ENCODE measurements at places on chromosomes 16 and 17.

DNA sequence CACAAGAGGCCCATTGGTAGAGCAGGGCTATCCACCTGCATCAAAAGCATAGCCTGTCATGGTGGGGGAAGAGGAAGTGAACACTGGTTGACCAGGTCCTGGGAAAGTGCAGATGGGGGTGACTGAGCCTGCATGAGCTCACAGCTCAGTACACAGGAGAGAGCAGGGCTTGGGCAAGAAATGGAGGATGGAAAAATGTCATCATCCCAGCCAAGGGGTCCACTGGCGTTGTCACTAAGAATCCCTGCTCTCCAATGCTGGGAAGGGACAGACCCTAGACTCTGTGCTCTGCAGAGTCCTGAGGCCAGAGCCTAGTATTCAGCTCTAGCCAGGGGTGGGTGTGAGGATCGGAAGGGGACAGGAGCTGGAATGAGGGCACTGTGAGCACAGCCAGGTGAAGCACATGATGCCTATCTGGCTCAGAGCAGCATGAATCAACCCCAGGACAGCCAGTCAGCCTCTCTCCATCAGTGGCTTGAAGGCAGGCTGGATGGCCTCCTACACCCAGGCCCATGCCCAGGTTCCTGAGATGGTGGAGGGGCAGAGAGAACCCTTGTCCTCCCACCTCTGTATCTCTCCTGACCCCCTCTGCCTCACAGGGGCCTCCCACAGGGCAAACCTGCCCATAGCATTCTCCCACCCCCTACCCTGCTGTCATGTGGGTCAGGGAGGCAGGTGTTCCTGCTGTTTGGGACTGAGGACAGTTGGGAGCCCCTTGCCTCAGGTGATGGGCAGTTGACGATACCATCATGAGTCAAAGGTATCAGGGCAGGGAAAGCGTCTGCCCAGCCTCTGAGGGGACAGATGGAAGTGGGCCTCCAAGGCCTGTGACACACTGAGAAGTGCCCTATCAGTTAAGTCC lies 13.8 kb upstream of the CTCF start:
- peak; percentile 61 for DNase-seq

GRCh38 chr16:69796285-69797118 lies 34.4 kb downstream of the WWP2 start:
- DNase-seq, result peak; percentile 56

DNA sequence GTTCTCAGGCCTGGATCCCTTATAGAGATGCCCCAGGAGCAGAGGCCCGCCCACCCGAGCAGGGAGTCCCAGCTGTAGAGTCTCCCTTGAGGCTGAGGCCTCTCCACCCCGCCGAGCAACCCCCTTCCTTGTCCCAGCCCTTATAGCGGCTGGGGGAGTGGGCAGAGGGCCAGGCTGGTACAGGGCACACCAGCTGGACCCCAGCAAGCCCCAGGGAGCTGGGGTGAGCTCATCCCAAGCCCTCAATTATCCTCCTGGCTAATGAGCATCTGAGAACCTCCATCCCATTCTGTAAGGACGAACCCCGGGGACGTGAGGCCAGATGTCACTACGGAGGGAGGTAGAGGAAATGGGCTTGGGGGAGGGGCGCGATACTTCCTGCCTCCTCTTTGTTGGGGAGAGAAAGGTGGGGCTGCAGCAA lies 3.2 kb upstream of the SNN start:
- DNase-seq, result no peak

DNA sequence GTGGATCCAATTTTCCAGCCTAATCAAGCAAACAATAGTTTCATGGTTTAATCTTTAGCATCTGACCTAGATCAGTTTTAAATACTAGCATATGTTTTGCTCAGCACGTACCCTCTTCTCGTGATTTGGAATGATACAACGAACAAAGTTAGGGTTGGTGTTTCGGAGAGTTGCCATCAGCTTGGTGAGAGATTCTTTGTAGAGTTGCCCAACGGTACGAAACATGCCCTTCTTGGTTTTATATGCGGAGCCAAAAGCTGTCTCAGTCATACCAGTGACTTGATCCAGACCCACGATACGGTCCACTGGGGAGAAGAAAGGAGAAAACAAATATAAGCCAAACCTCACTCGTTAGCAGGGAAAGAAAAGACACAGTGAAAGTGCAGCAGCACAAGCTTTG lies 85.3 kb downstream of the NDEL1 start:
- no peak for DNase-seq

DNA sequence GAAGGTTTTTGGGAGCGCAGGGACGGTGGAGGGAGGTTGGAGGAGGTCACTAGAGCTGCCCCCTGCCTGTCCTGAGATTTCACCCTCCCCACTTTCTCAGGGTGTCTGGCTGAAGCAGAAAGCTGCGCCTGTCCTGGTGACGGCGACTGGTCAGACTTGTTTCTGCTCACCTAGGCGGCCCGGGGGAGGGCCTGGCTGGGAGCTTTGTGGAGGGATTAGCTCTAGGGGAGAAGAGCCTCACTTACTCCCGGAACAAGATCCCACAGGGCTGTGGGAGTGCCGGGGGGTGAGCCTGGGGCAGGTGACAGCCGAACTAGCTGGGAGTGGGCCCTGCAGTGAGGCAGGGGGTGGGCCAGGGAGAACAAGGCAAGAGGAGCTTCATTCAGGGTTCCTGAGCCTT lies 11.5 kb downstream of the NHERF1 start:
- DNase-seq, result no peak

GRCh38 chr16:86734543-86735460 lies 156.5 kb downstream of the FOXL1 start:
- DNase-seq, result no peak

DNA sequence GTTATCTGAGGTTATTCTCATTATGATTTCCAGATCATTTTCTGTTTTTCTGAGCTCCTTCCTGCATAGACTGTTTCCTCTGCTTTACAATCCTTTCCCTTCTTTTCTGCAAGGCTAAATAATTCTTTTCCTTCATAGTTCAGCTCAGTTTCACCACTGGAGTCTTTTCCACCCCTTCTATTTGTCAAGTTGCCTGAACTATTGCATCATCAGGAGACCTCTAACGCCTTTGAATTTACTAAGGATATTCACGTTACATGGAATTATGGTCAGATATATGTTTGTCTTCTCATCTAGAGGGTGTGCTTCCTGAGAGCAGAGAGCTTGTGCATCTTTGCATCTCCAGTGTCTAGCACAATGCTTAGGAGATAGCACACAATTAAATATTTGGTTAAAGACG lies 140.4 kb upstream of the CA10 start:
- no peak for DNase-seq

- DNase-seq, result no peak
Measured at GRCh38 chr16:52696126-52696525, 149.2 kb upstream of the TOX3 start.

GRCh38 chr16:11621920-11622651 lies 35.4 kb upstream of the LITAF start:
- DNase-seq, result peak; percentile 40

DNA sequence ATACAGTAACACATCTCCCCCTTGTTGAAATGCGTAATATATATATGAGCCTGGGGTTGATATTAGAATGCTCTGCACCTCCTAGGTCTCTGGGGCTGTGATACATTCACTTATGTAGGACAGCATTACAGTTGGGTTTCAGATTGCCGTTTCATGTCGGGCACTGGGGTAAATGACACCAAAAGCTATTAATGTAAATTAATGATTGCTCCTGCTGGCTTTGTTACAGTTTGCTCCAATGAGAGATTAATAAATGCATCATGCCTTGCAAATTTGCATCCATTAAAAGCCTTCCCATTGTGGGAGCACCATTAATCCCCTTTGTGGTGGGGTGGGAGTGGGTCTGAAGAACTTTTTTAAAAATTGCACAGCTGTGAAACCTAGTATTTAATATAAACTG lies 584.4 kb upstream of the EEF2KMT start:
- no peak for DNase-seq

- no peak for DNase-seq
Measured at GRCh38 chr17:42702446-42702845, 20.1 kb downstream of the CNTNAP1 start.

GRCh38 chr17:68656666-68657065 lies 55.5 kb upstream of the FAM20A start:
- DNase-seq, result no peak

DNA sequence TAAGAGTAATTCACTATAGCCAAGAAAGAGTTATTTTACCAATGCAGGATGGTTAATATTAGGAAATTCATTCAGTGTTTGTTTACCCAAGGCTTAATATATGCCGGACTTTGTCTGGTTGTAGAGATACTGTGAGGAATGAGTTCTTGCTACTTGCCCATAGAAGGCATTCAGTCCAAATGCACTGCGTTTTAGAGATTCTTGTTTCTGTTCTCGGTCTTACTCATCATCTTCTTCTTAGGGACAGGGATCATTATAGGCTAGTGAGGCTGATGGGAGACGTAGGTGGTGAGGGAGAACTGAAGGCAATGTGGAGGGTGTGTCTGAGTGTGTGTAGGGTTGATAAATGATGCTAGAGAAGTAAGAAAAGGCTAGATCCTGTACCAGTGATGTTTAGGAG lies 90.7 kb downstream of the OR1D5 start:
- no peak for DNase-seq

GRCh38 chr16:84916178-84916577 lies 95.2 kb downstream of the ZDHHC7 start:
- DNase-seq, result no peak

Data from GM20000 (cell line).